ENCODE measurements at places on chromosomes 4 and X.

DNA sequence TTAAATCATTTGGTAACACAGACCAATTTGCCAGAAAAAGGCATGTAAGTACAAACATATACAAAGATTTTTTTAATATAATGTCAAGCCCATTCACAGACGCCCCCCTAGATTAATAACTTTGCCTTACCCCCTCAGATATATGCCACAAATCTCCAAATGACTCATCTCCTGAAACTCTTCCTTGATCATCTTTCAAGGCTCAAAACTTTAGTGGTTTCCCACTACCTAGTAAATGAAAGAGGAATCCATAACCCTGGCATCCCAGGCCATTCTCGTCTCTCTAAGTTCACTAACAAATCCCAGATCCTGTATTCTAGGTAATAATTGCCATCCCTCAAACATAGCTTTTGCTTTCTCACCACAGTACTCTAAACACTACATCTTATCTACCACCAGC lies 61.9 kb downstream of the PRSS12 start:
- no peak for DNase-seq

- DNase-seq, result no peak
These were observed 51.8 kb upstream of the CBLL2 start for GRCh38 chrX:22220941-22221340.

DNA sequence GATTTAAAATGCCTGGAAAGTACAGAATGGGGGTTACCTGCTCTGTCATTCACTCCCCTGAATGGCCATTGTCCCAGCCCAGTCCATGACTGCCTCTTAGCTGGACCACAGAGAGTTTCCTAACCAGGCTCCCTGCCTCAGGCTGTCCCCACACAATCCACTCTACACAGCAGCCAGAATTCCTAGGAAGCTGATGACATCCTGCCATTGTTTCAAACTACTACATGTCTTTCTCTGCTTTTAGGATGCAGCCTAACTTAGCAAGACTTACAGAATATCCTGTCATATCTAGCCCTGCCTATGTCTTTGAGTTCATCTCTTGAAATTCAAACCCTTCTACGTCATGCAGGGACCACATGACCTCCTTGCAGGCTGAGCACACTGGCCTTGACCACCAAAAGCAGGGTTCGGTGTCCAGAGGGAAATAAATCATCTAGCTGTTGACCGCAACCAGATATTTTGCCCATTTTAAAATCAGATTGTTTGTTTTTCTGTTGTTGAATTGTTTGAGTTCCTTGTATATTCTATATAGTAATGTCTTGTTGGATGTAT lies 16.1 kb upstream of the CRMP1 start:
- no peak for DNase-seq

DNA sequence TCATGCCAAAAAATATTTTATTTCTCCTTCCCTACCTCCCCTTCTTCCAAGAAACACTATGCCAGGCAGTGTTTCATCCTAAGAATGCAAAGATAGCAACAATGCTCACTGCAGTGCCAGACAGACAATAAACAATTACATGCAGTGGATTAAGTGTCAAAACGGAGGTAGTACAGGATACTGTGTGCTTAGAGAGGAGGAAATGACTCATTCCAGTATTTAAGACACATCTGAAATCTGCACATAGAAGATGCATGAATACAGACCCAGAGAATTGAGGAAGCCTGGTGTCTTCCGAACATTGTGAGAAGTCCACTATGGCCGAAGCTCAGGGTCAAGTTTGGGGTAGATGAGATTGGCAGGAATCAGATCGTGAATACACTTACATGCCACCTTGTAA lies 326.4 kb downstream of the PPP3CA start:
- peak; percentile 16 for DNase-seq

- DNase-seq, result no peak
These were observed 32.8 kb downstream of the VCX2 start for GRCh38 chrX:8138252-8138651.

DNA sequence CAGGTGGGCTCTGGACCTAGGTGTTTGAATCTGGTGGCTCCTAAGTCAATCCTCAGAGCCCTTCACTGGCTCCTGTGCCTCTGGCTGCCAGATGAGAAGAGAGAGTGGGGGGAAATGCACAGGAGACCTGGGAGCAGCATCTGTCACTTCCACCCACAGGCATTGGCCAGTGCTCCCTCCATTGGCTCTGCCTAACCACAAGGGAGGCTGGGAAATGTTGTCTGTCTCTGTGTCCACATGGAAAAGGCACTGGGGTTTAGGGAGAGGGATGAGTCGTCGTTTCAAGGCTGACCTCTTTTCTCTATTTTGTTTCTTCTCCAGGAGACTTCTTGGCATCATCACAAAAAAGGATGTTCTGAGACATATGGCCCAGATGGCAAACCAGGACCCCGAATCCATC lies 76.4 kb downstream of the CLCN4 start:
- no peak for DNase-seq

DNA sequence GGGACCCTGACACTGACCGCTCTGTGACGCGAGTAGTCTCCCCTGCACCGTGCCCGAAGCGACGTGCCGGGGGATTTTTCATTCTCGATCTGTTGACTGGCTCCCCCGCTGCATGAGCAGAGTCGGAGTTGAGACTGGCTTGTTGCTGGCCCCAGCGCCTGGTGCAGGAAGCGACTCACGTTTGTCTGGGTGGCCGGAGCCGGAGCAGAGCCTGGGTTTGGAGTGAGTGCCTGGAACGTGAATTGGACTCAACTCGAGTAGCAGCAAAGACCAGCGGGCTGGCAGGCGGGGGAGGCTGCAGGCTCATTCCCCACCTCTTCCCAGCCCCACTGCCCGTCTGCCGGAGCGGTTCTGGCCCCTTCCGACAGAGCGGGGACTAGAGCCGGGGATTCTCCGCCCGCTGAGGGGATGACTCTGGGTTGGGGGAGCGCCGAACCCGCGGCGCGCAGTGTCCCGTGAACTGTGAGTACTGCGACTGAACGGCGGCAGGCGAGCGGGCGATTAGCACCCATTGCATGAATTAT lies 554 bp downstream of the PCDH7 start:
- no peak for DNase-seq

DNA sequence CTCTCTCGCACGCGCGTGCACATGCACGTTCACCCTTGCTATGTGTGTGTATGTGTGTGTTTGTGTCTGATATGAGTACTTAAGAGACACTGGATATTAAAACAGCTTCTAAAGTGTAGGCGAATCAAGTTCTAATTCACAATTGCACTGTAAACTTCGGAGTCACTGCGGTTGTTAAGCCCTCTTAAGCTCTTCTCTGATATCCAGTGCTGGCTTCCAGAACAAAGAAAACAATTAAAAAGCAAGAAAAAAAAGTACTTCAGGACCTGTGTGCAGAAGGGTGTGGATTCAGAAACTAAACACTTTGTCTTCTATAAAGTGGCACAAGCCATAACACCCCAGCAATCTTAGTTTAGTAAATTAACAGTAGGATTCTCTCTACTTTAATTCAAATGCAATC lies 300.2 kb downstream of the PCDH7 start:
- no peak for DNase-seq

GRCh38 chr4:178311997-178312396 lies 869.8 kb upstream of the AGA start:
- DNase-seq, result no peak

GRCh38 chr4:187618701-187619281 lies 376.8 kb upstream of the ZFP42 start:
- no peak for DNase-seq

DNA sequence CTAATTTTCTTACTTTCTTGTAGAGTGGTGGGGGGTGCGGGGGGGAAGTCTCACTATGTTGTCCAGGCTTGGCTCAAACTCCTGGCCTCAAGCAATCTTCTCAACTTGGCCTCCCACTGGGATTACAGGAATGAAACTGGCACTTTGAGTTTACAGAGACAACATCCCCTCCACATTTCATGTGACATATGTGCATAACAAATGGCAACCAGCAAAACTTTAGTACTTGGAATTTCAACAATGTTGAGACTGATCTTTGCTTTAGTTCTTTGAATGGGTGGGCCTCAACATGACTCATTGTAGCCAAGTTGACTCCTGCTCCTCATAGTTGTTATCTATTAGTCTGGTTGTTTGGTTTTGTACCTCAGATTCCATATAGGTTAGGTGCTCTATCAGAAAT lies 11.4 kb upstream of the FMR1 start:
- DNase-seq, result no peak

DNA sequence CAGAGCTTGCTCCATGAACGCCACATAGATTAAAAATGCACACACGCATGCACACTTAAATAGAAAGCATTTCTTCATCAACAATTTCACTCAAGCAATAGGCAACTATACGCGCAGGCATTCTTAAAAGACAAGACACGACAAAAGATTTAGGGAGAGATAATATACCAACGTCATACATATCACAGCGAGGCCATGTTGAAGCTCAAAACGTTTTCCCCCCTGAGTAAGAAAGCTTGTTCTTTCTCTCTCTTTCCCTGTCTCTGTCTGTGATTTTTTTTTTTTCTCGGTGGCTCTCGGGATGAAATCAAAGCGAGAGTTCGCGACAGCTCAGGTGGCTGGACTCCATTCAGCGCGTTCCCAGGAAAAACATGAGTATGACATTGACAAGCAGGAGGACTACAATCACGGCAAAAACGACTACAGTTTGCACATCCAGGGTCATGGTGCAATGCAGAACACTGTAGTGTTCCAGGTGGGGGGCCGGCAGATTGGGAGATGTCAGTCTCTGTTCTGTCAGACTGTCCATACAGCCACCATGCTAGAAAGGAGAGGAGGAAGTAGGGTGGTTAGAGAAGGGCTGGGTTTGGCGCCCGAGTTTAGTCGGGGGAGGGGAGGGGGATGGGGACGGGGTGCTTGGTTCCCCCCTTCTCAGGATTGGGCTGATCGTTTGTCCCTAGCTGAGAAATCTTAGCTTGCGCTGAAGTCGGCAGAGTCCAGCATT lies 30.7 kb downstream of the ARHGEF9 start:
- no peak for DNase-seq

DNA sequence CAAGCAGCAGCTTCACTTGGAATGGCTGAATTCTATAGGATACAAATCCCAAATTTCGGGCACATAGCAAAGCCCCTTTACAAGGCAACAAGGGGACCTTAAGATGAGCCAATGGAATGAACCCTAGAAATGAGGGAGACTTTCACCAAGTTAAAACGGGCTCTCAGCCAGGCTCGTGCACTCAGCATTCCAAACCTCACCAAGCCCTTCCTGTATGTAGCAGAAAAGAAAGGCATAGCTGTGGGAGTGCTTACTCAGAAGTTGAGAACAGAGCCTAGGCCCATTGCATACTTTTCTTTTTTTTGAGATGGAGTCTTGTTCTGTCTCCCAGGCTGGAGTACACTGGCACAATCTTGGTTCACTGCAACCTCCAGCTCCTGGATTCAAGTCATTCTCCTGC lies 10.8 kb upstream of the HERC5 start:
- DNase-seq, result no peak

GRCh38 chrX:31199056-31199839 lies 127.4 kb upstream of the FTHL17 start:
- DNase-seq, result no peak

DNA sequence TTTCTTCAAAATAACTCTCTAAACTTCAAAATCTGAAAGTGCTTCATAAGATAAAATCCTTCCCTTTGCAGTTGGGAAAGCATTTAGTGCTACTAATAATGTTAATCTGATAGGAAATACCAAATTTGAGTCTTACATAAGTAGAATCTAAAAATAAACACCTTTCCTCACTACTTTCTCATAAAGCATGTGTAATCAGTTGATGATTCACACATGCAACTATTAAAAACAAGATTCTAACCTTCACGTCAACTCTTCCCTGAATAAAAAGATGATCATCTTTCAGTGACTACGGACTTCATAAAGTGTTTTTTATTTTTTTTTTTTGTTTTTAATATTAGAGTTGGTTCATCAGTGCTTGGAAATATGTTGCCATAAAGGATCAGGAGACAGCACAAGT lies 172.6 kb downstream of the ACTRT1 start:
- DNase-seq, result no peak

GRCh38 chrX:29281078-29281742 lies 694.0 kb downstream of the IL1RAPL1 start:
- no peak for DNase-seq
